ENCODE measurements at places on chromosomes 12 and 14.

DNA sequence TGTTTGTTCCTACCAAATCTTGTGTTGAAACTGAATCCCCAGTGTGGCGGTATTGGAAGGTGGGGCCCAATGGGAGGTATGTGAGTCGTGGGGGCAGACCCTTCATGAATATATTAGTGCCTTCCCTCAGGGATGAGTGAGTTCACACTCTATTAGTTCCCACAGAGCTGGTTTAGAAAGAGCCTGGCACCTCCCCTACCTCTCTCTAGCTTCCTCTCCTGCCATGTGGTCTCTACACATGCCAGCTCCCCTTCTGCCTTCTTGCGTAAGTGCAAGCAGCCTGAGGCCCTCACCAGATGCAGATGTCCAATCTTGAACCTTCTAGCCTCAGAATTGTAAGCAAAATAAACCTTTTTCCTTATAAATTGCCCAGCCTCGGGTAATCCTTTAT lies 105.8 kb downstream of the SPTSSA start:
- no peak for DNase-seq

DNA sequence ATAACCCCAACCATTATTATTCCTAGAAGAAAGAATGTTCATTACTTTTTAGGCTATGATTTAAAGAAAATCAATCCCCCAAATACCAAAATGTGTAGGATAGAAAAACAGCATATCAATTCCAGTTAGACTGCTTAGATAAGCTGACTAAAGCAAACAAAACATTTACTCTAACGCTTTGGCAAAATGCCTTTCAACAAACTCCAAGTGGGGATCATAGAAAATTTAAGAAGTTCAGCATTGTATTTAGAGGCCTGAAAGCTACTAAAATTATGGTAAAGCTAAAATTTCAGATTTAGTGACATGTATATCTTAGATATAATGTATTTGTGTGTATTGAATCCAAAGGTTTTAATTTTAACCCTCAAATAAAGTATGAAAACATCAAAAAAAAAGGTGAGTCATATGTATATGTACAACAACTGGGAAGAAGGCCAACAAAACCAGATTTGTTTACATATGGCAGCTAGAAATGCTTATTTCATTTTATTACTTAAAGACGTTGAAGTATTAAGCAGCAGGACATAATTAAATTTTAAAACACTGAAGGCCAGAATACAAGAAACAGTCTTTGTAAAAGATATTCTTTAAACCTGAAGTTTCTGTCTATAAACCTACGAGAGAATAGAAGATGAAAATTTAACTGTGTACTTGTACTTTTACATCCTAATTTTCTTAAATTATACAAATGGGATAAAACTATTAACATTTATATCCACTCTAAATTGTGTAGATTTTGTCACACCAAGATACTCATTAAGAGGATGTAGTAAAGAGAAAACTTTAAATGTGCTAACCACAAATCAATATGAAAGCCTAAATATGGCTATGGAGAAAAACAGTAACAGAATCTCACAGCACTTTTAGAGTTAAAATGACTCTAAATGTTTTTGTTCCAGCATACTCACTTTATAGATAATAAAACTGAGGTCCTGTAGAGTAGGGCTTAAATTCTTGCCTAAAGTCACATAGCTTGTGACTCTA lies 71.4 kb downstream of the SLC41A2 start:
- no peak for DNase-seq

DNA sequence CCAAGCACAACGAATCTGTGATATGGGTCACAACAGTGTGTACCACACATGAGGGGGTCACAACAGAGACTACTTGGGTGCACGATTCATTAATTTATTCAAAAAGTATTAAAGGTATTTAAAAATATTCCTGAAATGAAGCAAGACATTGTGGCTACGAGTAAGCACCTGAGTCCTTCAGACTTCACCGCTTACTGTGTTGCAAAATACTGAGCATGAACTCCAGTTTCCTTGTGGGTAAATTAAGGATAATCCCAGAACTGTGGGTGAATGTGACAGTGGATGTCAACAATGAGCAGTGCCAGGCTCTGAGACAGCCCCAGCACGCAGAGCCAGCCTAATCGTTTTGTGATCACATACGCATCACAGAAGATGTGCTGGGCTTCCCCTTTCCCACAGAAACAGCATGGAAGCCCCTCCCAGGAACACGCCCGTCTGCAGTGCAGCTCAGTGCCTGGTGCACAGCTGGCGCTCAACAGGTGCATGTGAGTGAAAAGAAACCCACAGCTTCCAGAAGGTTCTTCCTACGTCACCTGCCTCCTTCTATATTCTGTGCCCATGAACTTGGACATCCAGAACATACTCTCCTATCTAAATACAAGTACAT lies 29.1 kb downstream of the CDC42BPB start:
- DNase-seq: no peak

DNA sequence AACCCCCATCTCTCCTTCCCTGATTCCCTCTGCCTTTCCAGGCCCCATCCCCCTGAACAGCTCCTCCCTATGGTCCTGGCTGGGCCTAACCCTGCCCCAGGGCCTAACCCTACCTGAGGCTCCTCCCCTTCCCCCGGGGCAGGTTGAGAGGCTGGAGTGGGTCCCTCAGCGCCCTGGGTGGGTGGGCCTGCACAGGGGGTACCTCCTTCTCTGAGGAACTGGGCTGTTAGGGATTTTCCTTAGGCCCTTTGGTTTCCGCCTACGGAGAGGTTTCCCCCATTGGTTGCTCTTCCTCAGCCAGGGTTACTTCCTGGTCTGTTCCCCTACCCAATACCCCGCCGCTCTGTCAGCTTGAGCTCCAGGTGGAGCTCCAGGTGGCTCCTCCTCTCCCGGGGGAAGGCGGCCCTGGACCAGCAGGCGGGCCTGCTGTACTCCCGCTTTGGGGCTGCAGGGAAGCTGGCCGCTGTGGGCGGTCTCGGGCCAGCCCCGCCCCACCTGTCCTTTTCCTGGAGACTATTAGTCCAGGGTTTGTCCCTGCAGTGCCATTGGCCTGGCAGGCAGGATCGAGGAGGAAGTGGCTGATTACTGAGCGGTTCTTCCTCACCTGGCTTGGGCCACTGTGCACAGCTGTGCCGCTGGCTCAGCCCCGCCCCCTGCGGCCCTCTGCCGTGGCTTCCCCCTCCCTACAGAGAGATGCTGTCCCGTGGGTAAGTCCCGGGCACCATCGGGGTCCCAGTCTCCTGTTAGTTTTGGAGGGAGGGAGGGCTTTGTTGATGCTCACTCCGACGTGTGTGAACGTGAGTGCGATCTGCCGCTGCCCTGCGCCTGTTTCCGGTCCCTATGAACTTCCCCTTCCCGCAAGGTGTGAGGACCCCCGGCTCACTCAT lies 2.5 kb downstream of the C12orf57 start:
- DNase-seq: no peak

- no peak for DNase-seq
Observed at GRCh38 chr12:110165540-110166159, 41.5 kb downstream of the IFT81 start.

DNA sequence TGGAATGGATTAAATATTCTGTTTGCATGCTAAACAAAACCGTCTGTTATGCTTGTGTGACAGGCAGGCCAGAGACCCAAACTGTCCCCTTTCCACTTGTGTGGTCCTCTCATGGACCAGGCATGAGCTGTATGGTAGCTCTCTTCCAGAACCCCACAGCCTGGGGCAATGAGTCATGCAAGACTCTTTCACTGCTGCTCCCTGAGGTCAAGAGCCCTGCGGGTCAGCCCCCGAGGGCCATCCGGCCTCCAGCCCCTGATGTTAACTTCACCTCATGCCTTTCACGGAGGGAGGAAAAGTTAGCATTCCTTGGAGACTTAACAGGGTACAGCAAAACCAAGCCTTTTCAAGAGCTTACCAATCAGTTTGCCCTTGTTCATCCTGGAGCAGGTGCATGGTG lies 239.1 kb upstream of the DIO3 start:
- DNase-seq: no peak

GRCh38 chr12:71164568-71165197 lies 6.9 kb upstream of the TSPAN8 start:
- DNase-seq: no peak

- no peak for DNase-seq
Observed at GRCh38 chr12:81039231-81039630, 38.6 kb upstream of the ACSS3 start.

- DNase-seq: no peak
Observed at GRCh38 chr12:67909091-67909531, 80.1 kb upstream of the IFNG-AS1 start.

DNA sequence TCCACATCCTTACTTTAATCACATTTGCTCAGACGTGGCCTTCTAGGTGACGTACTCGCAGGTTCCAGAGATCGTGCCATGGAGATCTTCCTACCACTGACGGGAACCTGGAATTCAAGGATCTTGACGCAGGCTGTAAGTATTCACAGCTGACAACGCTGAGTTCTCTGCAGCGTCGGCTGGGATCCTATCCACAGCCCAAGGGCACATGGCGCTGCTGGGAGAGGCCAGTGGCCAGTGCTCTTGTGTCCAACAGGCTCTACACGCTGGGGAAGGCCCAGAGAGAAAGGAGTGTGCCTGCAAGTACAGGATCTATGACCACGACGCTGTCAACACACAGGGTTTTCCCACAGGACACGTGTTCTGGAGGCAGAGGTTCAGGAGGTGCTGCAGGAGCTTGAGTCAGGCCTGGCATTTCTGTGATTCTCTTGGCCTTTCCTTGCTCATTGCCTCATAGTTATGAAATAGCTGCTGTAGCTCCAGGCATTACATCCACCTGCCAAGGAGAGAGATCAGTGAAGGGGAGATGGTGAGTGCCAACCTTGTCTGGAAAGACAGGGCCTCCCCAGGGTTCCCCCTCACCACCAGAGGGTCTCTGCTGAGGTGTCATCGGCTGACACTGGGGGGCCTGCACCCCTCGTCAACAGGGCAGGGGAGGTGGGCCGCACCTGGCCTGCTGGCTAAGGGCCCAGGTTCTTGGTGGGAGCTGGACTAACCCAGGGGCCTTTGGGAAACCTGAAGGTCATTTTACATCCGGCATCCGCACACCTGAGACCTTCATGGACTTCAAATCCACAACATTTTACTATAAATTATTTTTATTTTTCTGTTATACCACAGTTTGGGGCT lies 21.3 kb downstream of the LRCOL1 start:
- DNase-seq: no peak

- DNase-seq: no peak
Observed at GRCh38 chr14:61642614-61642982, 52.7 kb upstream of the HIF1A start.

- no peak for DNase-seq
Observed at GRCh38 chr14:103064436-103064835, 7.1 kb upstream of the CDC42BPB start.

DNA sequence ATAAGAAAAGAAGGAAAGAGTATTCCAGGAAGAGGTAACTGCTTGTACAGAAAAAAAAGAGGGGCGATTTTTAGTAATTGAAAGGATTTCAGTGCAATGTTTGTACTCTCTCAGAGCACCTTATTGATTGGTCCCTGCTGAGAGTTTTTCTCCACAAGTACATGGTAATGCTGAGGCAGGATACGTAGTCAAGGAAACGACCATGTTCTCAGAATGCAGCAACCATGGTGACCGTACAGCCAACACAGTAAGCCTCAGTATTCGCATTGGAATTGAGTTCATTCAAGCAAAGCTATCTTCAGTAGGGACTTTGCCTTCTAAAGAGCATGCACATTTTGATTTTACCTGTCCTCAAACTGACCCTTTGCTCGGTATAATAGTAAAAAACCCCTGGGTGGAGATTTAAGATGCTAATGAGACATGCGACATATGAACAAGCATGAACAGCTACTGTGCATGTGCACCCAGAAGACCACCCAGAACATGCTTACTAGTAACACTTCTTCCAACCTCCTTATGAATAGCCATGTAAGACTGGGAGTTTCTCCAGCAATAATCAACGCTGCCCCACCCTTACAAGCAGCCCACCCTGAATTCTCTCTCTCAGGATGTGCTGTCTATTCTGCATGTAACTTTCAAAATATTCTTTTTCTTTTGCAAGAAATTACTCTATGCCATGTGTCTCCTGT lies 6.2 kb upstream of the SLC41A2 start:
- no peak for DNase-seq

GRCh38 chr14:102594514-102595175 lies 2.2 kb downstream of the RCOR1 start:
- DNase-seq: peak; percentile 33

DNA sequence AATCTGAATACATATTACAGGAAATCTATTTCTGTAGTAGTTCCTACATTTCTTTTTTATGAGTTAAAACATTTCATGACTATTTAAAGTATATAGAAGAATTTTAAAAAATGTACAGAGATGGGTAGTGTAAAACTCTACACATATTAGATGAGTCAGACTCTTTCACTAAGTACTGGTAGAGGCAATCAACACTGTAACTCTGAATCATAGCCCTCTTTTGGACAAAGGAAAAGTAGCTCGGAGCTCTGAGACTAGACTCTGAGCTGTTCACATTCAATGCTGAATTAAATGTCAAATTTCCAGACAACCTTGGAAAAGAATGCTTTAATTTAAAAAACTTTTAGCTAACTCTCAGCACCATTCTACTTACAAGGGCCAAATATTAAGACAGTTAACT lies 3.4 kb downstream of the PTCSC3 start:
- DNase-seq: no peak

DNA sequence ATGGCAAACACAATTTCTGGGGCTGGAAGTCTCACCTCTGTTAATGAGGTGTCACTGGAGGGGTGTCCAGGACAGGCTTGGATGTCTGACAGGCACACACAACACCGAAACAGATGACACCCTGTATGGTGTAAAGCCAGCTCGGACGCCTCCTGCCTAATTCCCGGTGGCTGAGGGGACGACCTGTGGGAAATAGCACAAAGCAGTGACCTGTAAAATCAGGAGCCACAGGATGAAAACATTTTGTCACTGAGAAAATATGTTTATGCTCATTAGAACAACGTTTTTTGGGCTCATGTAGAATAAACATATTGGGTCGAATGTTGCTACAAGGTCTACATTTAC lies 285.0 kb upstream of the RTL1 start:
- no peak for DNase-seq

- no peak for DNase-seq
Observed at GRCh38 chr12:98893675-98894411, 248.8 kb downstream of the APAF1 start.

DNA sequence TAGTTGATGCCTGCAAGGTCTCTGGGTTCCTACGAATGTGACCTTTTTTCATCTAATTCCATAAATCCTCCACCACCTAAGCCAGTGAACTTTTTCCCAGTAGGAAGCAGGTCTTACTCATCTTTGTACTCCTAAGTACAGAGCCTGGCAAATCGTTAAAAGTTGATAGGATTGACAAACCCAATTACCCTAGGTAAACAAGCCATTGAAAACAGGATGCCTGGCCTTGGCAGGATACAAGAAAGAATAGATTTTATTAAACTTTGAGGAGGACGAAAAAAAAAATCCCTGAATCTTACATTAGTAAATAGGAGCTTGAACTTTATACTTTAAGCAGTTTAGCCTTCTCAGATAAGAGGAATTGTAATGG lies 5.6 kb downstream of the TBPL2 start:
- DNase-seq: no peak

DNA sequence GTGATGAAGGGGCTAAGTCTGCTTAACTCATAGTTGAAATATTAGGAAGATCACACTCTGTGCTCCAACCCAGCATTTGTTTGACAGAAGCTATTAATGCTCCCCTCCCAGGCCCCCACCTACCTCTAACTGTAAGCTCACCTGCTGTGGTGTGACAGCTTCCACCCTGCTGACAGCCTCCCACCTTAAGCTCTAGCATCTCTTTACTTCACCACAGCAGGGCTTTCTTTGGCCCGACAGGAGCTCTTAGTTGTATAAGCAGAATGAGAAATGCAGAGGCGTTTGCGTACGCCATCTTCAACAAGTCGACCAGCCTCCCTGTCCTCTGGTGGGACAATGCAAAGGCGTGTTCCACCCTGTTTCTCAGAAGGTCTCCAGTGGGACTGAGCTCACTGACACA lies 80.1 kb upstream of the OSBPL8 start:
- no peak for DNase-seq

- no peak for DNase-seq
Observed at GRCh38 chr14:92412912-92413311, 89.9 kb downstream of the SLC24A4 start.
